ENCODE measurements at places on chromosomes 7 and 10.

GRCh38 chr10:22612318-22612717 lies 102.1 kb downstream of the PIP4K2A start:
- DNase-seq, result no peak

DNA sequence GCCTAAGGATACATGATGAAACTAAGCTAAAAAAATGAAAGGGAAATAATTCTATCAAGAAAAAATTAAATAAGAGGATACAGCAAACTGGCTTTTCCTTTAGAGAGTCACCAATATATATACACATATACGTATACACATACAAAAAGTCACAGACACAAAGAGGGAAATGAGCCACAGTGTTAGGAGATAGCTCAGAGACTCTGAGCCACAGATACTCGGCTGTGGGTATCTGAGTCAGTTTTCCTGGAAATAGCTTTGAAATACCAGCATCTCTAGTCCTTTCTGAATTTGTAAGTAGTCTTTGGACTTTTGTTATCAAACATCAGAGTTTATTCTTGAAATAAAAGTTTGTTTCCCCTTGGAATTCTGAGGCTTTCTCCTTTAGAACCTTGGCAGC lies 111.8 kb downstream of the TBXAS1 start:
- DNase-seq, result no peak

DNA sequence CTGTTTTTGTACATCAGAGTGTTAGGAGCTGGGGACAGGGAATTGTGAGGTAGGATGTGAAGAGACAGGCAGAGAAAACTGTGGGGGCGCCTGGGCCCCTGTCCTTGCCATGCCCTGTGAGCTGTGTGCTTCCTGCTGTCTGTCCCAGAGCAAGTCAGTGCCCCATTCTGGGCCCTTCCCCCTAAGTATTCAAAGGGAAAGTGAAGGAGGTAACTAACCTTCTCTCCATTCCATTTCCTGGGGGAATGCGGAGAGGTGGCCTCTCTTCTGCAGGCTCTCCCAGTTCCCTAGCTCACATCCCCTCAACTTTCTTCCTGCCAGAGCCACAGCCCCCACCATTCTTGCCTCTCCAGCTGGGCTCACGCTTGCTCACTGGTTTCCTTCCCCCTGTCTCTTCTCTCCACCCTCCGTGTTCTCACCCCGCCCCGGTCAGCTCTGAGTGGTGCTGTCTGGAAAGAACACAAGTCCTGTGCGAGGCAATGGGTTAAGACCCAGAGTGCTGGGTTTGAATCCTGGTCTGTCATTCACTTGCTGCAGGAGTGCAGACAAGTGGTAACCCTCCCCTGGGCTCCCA lies 9.7 kb upstream of the VSIR start:
- no peak for DNase-seq

GRCh38 chr7:17586711-17587110 lies 288.3 kb downstream of the AHR start:
- DNase-seq, result no peak

GRCh38 chr10:7611909-7612308 lies 54.9 kb downstream of the ITIH5 start:
- DNase-seq, result no peak

DNA sequence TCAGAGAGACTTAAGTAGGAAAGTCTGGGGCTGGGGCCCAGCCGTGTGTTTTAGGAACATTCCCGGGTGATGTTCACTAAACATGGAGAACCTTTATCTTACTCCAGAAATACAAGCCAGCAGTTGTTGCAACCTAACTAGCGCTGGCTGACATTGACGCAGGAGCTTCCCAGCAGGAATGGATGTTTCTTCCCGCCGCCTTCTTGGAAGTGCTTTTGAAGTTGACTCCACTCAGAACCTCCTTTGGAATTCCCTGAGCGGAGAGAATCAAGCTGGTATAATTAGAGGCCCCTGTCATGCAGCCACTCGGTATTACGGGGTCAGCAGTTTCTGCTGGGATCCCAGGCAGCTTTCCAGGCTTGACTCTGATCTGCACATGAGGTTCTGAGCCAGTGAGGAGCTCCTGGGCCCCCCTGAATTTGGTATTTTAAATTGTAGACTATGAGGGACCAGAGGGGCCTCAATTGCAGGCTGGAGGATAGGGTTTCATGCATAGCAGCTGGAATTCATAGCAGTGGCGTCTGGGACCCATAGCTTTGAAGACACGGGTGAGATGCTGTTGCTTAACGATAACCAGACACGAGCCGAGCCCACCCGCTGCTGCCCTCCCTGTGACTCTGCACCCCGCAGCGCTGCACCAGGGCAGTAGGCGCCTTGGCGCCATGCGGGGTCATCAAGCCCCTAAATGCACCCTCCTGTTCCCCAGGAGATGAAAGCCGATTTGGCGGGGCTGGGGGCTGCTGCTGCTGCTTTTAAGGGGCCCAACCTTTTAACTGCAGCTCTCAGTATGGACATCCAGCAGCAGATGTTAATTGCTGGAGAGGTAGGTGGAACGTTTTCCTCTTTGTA lies 61.8 kb downstream of the EEPD1 start:
- DNase-seq, result no peak

GRCh38 chr7:127766831-127767459 lies 115.0 kb downstream of the SND1 start:
- no peak for DNase-seq

- DNase-seq, result no peak
Observed at GRCh38 chr10:60757420-60757895, 20.8 kb upstream of the CDK1 start.

- DNase-seq, result no peak
Observed at GRCh38 chr7:90879924-90880323, 283.8 kb downstream of the CDK14 start.

GRCh38 chr10:87546210-87546609 lies 41.5 kb downstream of the MINPP1 start:
- DNase-seq, result peak; percentile 93

DNA sequence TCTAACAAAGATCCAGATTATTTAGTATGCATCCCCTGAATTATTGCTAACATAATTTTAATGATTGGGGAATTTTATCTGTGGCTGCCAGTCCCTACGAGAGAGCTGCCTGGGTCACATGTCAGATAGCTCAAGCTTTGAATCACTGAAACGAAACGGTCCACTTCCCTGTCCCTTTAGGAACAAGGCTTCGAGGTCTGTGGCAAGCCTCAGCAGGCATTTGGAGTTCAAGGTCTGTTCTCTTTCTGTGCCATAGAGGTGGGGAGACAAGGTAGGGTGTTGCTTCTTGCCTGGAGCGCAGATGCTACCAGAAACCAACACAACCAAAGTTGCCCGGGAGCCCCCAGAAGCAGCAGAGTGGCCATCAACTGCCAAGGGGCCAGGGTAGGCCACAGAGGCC lies 13.9 kb upstream of the SH2D4B start:
- no peak for DNase-seq

DNA sequence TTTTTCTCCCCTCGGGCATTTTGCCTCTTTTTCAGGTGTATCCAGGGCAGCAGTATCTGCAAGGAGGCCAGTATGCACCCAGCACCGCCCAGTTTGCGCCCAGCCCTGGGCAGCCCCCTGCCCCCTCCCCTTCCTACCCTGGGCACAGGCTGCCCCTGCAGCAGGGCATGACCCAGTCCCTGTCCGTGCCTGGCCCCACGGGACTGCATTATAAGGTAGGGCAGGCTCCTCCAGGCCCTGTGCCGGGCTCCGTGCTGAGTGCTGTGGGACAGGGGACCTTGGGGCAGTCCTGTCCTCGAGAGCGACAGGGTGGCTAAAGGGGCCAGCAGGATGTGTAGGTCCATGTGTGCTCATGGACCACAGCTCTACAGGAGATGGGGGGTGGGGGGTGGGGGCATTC lies 10.6 kb downstream of the ZMIZ2 start:
- no peak for DNase-seq

DNA sequence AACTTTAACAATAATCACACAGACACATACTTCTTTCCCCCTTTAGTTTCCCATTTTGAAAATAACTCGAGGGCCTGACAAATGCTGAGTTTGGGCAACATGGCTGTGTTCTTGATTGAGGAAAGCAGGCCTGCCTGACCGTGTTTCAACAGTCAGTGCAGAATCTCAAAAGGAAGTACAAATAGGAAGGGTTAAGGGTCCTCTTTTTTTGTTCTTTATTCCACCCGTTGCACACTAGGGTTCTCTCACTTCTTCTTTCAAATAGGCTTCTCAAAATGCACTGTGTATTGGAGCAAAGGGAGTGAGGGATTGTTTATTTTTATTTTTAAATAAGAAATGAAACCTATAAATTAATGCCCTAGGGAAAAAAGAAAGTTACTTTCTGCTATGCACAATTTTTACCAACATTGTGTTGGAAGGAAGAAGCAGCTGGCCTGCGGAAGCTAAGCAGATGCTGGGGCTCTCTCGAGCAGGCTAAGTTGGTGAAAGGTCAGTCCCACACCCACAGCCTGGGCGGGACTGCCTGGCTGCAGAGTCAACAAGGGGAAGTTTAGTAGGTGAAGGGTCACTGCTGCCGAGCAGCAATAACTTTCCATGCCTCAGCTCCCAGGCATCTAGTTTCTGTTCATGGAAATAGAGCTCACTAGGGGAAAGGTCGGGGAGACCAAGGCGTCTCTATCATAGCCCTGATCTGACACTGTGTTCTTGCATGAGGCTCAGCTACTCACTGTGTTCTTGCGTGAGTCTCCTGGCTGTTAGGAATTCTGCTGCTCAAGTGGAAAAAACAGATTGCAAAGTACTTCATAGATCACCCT lies 12.2 kb upstream of the PDK4 start:
- peak; percentile 86 for DNase-seq

- no peak for DNase-seq
Observed at GRCh38 chr7:77788327-77788902, 9.8 kb downstream of the TMEM60 start.

- no peak for DNase-seq
Observed at GRCh38 chr10:84593506-84593905, 265.1 kb downstream of the CCSER2 start.

GRCh38 chr10:47195274-47195885 lies 104.6 kb upstream of the GDF10 start:
- DNase-seq, result no peak

DNA sequence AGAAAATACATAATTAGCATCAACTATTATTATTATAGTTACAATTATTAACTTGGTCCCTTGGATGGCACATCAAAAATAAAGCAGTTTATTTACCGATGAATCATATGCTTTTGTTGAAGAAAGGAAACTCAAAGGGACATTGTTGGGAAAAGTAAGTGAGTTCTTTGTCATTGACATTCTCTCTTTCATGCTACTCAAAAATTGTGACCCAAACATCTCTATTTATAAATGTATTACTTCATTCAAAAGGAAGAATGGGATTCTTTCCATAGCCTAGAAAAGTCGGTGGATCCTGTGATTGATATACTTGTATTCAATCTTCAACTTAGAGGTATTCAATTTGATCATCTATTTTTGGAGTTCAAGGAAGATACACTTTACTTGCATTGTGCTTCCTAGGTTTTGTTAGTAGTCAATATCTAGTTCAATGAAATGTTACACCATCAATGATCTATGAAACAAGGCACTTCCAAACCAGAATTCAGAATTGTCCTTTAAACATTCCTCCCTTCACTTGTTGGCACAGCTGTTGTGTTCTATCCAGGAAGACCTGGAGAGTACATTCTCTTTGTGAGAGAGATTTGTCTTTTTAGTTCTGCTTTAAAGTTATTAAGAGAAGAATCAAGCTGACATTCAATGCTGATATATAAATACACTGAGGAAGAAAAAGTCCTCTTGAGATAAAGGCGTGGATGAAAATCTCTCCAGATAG lies 235.2 kb downstream of the TMEM26 start:
- DNase-seq, result no peak

GRCh38 chr7:8115547-8116402 lies 146.2 kb downstream of the ICA1 start:
- DNase-seq, result no peak

- no peak for DNase-seq
Observed at GRCh38 chr10:117367718-117368117, 7.5 kb downstream of the PDZD8 start.

DNA sequence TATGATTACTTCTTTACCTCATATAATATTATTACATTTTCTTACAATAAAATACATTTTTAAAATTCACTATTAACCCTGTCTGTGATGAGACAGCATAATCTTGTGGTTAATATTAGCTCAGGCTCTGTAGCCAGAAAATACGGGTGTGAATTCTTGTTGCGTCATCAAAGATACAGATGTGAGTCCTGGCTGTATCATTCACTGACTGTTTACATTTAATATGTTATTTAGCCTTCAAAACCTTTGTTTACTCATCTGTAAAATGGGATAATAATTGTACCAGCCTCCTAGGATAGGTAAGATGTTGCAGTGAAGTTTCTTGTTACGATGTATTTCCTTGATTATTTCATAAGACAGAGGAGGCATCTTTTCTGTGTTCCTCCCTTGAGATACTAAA lies 184.7 kb upstream of the PRPS1L1 start:
- DNase-seq, result no peak

GRCh38 chr7:115763347-115763746 lies 267.2 kb downstream of the TFEC start:
- no peak for DNase-seq

DNA sequence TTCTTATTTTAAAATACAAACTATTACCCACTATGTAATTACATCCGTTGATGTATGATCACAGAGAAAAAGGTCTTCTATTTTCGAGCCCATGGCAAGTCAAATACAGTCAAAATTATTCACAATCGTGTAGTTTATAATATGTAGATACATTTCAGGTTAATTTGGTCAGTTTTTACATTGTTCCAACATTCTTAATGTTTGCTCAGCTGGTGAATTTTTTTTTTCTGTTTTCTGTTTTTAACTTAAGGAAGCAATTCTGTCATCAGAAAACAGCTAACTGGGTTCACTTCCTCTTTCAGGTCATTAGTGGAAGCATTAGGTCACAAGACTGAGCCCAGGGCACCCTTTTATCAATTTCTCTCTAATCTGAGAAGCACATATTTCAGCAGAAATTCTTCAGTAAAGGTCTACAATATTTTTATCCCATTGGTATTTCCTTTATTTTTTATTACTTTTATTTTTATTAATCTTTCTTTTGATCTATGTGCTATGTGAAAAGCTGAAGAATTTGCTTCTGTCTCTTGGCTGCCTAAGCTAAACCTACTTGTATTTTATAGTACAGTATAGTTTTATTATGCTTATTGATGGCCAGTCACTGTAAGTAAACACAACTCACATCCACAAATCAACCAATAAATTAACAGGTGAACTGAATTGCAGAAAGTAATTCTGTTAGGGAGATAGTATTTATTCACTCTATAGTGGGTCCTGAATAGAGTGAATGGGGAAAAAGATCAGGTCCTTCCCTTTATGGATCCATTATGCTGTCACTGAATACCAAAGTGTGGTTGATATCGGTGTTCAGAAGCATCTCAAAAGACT lies 84.6 kb downstream of the ICA1 start:
- DNase-seq, result peak; percentile 69

- no peak for DNase-seq
Observed at GRCh38 chr7:101943889-101944600, 126.6 kb downstream of the CUX1 start.

DNA sequence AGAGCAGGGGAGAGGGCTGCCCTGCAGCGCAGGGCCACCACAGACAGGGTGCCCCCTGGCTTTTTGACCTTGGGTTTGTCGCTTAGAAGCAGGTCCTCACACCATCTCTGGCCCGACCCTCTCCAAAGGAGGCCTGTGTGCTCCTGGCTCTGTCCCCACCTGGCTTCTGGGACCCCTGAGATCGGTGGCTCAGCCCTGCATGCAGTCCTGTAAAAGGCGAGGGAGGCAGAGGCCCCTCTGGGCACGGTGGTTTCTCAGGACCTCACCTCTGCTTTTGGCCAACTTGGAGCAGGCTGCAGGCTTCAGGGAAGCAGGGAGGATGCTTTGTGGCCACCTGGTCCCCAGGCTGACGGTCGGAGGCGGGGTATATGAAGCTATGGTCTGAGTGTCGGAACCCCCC lies 21.4 kb downstream of the WDR86 start:
- DNase-seq, result no peak

GRCh38 chr7:29622335-29623265 lies 59.0 kb downstream of the PRR15 start:
- peak; percentile 14 for DNase-seq

GRCh38 chr7:97772045-97772901 lies 40.4 kb downstream of the TAC1 start:
- no peak for DNase-seq

All from NB4 (cell line).